ENCODE measurements at places on chromosomes 16 and 17. TPM values are rescaled to one million over a fixed set of nuclear protein-coding genes. Genes with fewer than 3 reads are reported as not detected.

The COG8 gene
- 48.9 TPM for total RNA-seq

The TBX2 gene
- 5.2 TPM for total RNA-seq

The GNGT2 gene
- 1.1 TPM for total RNA-seq

The LITAF gene
- total RNA-seq, result 84.2 TPM

The GAS7 gene
- total RNA-seq, result 121 TPM

The SULT1A2 gene
- total RNA-seq, result not detected

The CLTC gene
- 133 TPM for total RNA-seq

The HSPB9 gene
- total RNA-seq, result not detected

The TBC1D3 gene
- total RNA-seq, result not detected

The ITGA3 gene
- total RNA-seq, result 125 TPM

The NCBP3 gene
- 21.6 TPM for total RNA-seq

The HSD17B1 gene
- total RNA-seq, result 6.6 TPM

The SETD1A gene
- total RNA-seq, result 10.7 TPM

The KRTAP4-5 gene
- total RNA-seq, result 14.9 TPM

The SLC16A3 gene
- 10.0 TPM for total RNA-seq

The MILR1 gene
- total RNA-seq, result not detected

The NTN1 gene
- total RNA-seq, result 11.6 TPM

The CHST6 gene
- total RNA-seq, result 0.16 TPM

The DNAAF8 gene
- 1.4 TPM for total RNA-seq

The CFAP52 gene
- total RNA-seq, result not detected

The MFAP4 gene
- 11.1 TPM for total RNA-seq

The MARCHF10 gene
- not detected for total RNA-seq

The FOXJ1 gene
- total RNA-seq, result 1.7 TPM

The SLC2A4 gene
- total RNA-seq, result 6.1 TPM

The SLC4A1 gene
- total RNA-seq, result not detected

The RHBDL1 gene
- 3.4 TPM for total RNA-seq

The TBC1D26 gene
- total RNA-seq, result 1.0 TPM

The MAF gene
- total RNA-seq, result 205 TPM

The SLC22A31 gene
- 1.3 TPM for total RNA-seq

The PLA2G10 gene
- total RNA-seq, result not detected

The KRTAP16-1 gene
- total RNA-seq, result not detected

The MSLN gene
- 4.0 TPM for total RNA-seq

The ITGA2B gene
- 0.30 TPM for total RNA-seq

The MEOX1 gene
- 1.9 TPM for total RNA-seq

The OR4D1 gene
- total RNA-seq, result 0.17 TPM

The IGF2BP1 gene
- not detected for total RNA-seq

The FAM234A gene
- total RNA-seq, result 61.4 TPM

The CCDC40 gene
- 2.7 TPM for total RNA-seq

The CDRT4 gene
- total RNA-seq, result 4.0 TPM

The PDILT gene
- total RNA-seq, result not detected

The TOM1L1 gene
- 38.9 TPM for total RNA-seq

The OR2C1 gene
- total RNA-seq, result 0.39 TPM

The SLC16A13 gene
- 2.2 TPM for total RNA-seq

Data from lower leg skin (tissue), 4 donors.